ENCODE measurements at places on chromosomes 16 and 17.

- DNase-seq = peak; percentile 33
These were observed 116.8 kb downstream of the ANKRD11 start for GRCh38 chr16:89373355-89374110.

DNA sequence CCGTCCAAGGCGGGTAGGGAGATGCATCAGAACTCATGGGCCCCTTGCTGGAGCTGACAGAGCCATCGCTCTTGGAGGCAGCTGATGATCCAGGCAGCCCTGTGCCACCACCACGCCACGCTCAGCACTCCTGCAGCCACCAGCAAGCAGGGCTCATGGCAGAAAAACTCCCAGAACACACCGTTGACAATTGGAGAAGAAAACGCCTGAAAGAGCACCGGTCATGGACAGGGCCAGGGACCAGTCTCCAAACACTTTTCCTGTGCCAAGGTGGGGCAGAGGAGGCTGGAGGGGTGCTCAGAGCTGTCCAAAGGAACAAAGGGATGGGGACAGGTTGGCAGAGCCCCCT is 132.2 kb downstream of the FOXL1 start:
- no peak for DNase-seq

DNA sequence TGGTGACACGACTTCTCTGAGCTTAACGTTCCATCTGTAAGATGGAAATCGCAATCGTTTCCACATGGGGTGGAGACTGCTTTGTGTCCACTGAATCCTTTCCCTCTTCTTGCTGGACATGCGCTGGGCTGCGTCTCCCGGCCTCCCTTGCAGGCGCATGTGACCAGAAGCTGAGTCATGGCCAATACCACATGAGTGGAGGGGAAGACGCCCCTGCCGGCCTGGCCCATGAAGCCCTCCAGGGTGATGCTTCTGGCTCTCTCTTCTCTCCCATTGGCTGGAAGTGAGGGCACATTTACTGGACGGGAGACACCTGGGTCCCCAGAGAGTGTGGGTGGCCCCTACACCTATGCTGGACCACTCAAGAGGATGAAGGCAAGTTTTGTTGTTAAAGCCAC is 71.1 kb downstream of the DYNLRB2 start:
- no peak for DNase-seq

GRCh38 chr17:62800585-62800984 is 7.5 kb downstream of the MARCHF10 start:
- peak; percentile 44 for DNase-seq

GRCh38 chr16:71943887-71944286 is 48.6 kb downstream of the IST1 start:
- no peak for DNase-seq

- peak; percentile 72 for DNase-seq
These were observed 1.6 kb downstream of the MRM1 start for GRCh38 chr17:36602924-36603384.

GRCh38 chr17:79996291-79996690 is 39.4 kb downstream of the TBC1D16 start:
- no peak for DNase-seq

- DNase-seq = no peak
These were observed 25.6 kb downstream of the SOX9 start for GRCh38 chr17:72146371-72146770.

DNA sequence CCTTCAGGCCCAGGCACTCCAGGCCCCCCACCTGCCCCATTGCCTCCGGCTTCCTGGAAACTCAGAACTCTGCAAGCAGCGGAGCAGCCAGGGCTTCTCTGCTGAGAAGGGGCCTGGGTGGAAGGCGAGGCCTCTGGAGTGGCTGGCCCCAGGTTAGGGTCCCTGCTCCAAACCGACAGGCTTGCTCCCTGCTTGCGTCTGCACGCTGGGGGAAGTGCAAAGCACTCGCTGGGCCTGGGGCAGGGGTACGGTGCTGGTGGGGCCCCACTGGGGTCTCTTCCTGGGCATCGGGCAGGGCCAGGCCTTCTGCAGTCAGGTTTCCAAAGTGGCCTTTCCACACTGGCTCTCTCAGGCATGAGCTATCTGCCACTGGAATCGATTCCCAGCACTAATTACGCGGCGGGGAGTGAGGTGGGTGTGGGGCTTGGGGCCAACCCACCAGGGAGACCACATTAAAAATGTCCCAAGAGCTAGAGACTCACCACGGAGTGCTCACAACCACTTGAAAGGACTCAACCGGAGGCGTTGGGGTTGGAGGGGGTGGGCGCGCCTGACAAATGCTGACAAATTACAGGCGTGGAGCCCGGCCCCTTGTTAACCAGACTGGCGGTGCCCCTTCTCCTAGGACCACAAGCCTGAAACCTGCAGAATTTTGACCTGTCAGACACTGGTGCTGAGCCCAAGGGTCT is 17.9 kb downstream of the FAM83G start:
- no peak for DNase-seq

DNA sequence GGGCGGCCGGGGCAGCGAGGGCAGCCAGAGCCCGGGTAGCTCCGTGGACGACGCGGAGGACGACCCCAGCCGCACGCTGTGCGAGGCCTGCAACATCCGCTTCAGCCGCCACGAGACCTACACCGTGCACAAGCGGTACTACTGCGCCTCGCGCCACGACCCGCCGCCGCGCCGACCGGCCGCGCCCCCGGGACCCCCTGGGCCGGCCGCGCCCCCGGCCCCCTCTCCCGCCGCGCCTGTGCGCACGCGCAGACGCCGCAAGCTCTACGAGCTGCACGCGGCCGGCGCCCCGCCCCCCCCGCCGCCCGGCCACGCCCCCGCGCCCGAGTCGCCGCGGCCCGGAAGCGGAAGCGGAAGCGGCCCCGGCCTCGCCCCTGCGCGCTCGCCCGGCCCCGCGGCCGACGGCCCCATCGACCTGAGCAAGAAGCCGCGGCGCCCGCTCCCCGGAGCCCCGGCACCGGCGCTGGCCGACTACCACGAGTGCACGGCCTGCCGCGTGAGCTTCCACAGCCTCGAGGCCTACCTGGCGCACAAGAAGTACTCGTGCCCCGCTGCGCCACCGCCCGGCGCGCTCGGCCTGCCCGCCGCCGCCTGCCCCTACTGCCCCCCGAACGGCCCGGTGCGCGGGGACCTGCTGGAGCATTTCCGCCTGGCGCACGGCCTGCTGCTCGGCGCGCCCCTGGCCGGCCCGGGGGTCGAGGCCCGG is 36.1 kb upstream of the ZC3H18 start:
- DNase-seq = peak; percentile 66

- no peak for DNase-seq
These were observed 1.2 kb downstream of the ABCA5 start for GRCh38 chr17:69325518-69326376.

GRCh38 chr17:41741709-41742108 is 7.3 kb upstream of the HAP1 start:
- no peak for DNase-seq

GRCh38 chr17:27492470-27492869 is 36.2 kb downstream of the KSR1 start:
- DNase-seq = no peak

GRCh38 chr16:69270395-69270794 is 40.8 kb upstream of the VPS4A start:
- peak; percentile 63 for DNase-seq

DNA sequence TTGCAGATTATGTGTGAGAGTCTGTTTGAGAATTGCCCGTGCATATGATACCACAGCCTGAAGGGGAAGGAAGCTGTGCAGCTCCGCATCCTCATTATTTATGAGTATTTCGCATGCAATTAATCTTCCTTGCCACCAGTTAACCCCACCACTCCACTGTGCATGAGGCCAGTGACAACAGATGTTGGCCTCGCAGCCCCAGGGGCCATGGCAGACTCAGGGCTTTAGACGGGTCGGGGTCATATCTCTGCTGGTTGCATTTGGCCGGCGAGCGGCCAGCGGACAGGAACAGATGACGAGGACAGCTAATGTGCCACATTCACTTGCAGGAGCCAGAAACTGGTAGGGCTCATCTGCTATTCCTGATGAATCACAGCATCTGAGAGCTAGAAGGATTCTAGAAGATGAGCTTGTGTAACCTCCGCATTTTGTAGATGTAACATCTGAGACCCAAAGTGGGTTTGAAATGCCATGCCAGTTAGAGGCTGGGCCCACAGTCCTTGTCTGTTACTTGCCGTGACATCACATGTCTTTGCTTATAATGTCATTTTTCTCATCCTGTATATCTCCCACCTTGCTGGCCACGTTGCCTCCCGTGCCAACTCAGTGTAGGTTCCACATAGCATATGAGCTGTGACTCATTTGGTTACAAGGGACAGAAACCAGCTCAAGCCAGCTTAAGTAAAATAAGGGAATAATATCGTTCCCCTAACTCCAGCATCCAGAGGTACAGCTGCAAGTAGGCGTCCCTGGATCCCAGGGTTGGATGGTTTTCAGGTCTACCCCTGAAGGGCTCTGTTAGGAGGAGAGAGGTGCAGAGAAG is 137.2 kb downstream of the SNX29 start:
- peak; percentile 45 for DNase-seq

GRCh38 chr17:78284146-78284545 is 52.7 kb downstream of the TMEM235 start:
- DNase-seq = peak; percentile 68

- no peak for DNase-seq
These were observed 9.8 kb downstream of the SARM1 start for GRCh38 chr17:28381141-28381825.

- DNase-seq = no peak
These were observed 473 bp upstream of the TPPP3 start for GRCh38 chr16:67393788-67394154.

DNA sequence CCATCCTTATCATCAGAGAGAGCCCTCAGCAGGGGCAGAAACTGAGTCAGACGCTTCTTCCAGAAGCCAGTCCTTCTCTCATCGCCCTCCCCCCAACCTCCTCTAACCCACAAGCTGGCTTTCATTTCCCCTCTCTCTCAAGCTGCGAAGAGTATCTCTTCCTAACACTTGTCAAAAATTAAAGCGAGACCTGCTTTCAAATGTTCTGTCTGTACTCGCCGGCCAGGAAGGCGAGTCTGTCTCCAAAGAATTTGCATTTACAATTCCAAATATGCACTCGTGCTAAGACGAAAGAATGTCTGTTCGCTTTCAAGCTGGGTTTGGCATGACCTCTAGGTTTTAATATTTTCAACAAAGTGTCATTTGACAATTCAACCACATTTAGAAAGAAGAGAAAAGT is 140.4 kb downstream of the RGS9 start:
- peak; percentile 79 for DNase-seq

- no peak for DNase-seq
These were observed 645 bp downstream of the NLGN2 start for GRCh38 chr17:7408252-7408727.

- DNase-seq = no peak
These were observed 10.7 kb upstream of the WDR45B start for GRCh38 chr17:82658796-82659452.

DNA sequence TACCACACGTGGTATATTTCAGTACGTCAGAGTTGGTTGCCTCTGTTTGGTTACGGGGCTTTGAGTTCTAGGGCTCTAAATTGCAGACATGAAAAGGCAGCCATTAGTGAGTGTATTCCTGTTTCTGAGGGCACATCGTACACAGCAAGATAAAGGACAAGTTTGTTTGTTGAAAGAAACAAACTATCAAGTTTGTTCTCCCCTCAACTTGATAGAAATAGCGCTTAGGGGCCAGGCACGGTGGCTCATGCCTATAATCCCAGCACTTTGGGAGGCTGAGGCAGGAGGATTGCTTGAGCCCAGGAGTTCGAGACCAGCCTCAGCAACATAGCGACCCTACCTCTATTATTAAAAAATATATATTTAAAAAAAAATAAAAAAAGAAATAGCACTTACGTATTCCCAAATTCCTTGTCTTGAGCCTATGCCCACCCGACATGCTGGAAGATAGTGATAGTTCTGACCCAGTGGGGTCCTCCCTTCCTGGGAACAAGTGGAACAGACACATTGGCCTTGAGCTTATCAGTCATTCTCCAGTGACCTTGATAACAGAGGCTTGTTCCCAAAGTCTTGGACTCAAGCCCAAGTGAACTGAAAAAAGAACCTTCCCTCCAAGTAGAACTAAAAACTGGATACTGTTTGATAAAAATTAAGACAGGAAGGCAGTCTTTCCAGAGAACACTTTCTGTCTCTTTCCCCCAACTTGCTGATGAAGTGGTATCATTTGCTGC is 139.9 kb upstream of the CACNG3 start:
- DNase-seq = no peak

DNA sequence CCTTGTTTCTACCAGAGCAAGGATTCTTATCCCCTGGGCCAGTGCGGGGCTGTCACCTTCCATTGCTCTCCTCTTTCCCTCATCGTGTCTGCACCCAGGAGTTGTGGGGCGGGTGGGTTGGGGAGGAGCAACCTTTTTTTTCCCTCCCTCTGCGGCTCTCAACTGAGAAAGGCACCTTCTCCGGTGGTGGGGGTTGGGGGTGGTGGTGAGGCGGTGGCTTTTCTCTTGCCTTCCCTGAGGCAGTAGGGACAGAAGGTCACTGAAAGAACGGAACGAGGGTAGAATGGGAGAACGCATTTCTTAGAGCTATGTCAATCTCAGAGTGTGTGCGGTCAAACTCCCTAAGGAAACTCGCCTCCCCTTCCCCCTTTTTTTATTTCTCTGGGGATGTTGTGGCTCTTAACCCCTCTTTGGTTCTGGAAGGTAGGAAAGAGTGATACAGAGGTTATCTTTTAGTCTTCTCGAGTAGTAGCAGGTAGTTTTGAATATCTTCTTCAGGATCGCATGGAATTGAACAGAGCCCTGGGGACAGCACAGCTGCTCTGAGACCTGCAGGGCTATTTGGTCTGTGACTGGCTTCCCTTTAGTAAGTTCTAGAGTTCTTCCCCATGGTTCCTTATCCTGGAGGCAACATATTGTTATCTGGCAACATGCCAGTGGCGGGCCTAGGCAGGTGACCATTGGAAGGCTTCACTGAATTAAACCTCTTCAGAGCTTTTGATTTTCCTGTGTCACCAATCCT is 994 bp downstream of the CLTC start:
- DNase-seq = peak; percentile 21

DNA sequence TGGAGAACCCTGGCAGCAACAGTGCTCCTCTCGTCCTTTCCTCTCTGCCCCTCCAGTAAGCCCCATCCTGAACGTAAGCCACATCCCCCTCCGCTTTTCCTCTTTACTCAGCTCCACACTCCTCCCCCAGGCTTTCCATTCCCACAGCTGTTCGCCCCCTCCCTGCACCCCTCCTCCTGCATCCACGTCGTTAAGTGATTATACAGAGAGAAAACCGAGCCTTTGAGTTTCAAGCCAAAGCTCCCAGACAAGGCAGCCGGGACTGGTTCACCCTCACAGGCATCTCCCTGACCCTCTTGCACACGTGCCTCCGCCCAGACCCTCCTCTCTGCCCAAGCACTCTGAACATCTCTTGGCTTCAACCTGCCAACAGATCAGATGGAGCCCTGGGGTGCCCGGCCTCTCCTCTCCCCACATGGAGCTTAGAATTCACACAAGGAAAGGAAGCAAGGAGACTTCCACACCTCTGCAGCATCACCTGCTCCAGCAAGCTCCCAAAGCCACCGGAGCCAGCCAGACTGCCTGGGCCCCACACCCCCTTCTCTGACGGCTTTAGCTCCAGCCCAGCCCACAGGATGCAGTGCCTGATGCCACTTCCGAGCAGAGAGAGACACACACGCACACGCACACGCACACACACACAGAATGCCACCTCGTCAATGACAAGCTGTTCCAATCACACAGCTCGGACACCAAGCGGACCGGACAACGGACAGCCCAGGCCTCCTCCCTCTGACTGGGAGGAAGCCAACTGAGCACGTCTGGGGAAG is 99.9 kb upstream of the CCL2 start:
- no peak for DNase-seq
